Heart left ventricle (tissue), 16 donors: ENCODE measurements at places on chromosomes 1 and 21. TPM values are rescaled to one million over a fixed set of nuclear protein-coding genes. Genes with fewer than 3 reads are reported as not detected.

The UMODL1 gene
- not detected for total RNA-seq

The CHAF1B gene
- 0.12 TPM for total RNA-seq

The CD48 gene
- total RNA-seq, result 0.50 TPM

The SYCP1 gene
- total RNA-seq, result not detected

The PRRX1 gene
- 104 TPM for total RNA-seq

The TRAF3IP3 gene
- total RNA-seq, result 1.5 TPM

The DCST1 gene
- not detected for total RNA-seq

The CYP2J2 gene
- total RNA-seq, result 140 TPM

The EIF3I gene
- total RNA-seq, result 119 TPM

The GBP7 gene
- not detected for total RNA-seq

The FTCD gene
- 1.1 TPM for total RNA-seq

The SLAMF6 gene
- 0.13 TPM for total RNA-seq

The GUCA2B gene
- total RNA-seq, result not detected
